H1 (cell line): ENCODE measurements at places on chromosomes 1 and 21.
A peak's percentile ranks its signal among the peaks of the same experiment; 100 is the strongest.

- no peak for DNase-seq
These were observed 273.0 kb downstream of the LTN1 start for GRCh38 chr21:28719723-28720122.

DNA sequence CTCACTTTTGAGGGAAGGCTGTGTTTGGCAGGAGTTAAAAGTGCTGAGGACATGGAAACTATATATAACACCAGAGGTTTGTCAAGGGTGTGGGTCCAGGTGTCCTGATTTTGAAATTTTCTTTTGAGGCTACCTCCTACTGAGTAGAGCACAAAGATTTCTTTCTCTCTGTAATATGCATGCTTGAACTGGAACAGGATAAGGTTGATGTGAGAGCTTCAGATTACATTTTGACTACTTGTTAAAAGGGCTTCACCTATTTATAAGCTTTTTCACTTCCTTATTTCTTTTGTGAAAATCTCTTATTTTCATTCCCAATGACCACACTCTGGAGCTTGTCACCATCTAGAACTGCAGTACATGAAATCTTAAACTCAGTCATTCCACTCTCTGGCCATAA, 59.8 kb upstream of the PLA2G4A start:
- no peak for DNase-seq

- DNase-seq, result no peak
These were observed 30.0 kb upstream of the SDE2 start for GRCh38 chr1:226029093-226029496.

DNA sequence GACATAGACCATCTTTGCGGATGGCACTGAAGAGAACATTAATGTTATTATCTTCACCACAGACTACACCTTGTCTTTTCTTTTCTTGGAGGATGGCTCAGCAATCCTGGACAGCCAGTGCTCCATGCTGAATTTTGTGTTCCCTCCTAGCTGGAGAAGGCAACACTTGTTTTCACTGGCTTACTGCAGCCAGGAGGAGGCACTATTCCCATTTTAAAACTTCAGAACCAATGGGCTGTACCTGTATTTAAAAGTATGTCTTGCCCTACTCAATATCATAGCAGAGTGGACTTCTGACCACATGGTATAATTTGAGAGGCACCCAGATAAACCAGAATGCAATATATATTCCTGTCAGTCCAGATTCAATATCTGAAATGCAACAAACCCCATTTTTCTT, 53.3 kb upstream of the POGK start:
- no peak for DNase-seq

DNA sequence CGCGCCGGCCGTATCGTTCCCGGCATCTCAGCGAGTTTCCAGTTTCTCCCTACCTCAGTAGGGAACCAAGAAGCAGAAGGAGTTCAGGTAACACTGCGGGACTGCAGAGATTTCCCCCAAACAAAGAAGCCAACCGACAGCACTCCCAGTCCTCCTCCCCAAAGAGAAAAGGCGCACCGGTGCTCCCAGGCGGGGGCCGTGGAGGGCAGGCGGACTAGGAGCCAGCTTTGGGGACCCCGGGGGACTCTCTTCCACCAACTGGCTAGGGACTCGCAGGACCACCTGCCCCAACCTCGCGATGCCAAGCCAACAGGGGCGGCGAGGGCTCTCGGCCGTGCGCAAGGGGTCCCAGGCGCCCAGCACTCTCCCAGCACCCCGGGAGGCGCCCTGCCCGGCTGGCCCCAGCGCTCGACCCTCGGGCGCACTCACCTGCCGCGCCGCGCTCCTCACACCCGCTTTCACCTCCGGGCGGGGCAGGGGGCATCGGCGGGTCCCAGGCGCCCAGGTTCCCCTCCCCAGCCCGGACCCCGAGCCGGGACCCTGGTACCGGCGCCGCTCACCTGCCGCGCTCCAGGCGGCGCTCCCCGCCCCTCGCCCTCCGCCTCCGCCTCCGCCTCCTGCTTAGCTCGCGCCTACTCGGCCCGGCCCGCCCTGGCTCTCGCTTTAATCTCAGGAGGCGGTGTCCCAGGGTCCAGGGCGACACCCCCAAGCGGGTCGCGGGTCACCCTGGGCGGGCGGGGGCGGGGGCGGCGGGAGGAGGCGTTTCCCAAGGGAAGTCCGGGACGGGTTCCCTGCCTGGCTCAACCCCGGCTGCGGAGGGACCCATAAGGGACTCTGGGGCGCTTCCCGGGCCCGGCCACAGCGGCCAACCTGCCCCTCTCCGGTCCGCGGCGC, at the start of gene TMPRSS2:
Gene TMPRSS2 (minus strand): TSS at position 638 of the 894 bp plus-strand sequence. CDS start 10,025 bp downstream, outside the sequence.
- DNase-seq, result peak; percentile 78

DNA sequence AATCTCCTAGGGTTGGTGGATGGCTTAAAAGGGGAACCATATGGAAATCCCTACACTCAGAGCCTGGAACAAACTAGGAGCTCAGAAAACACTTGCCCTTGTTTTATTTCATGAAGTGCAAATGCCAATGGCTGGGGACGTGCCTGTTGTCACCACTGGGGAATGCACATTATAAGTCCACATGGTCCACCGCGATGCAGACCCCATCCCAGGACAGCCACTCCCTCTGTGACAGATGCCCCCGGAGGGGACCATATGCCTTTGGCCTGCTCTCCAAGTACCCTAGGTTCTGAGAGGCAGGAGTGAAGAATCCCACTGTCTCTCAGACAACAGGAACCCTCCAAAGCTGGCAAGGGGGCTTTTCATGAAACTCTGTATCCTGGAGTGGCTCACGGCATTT, 42.3 kb downstream of the LRP8 start:
- no peak for DNase-seq

- DNase-seq, result no peak
These were observed 122.2 kb downstream of the KCNN3 start for GRCh38 chr1:154747740-154748404.

- no peak for DNase-seq
These were observed 54.9 kb downstream of the ENAH start for GRCh38 chr1:225597926-225598575.

DNA sequence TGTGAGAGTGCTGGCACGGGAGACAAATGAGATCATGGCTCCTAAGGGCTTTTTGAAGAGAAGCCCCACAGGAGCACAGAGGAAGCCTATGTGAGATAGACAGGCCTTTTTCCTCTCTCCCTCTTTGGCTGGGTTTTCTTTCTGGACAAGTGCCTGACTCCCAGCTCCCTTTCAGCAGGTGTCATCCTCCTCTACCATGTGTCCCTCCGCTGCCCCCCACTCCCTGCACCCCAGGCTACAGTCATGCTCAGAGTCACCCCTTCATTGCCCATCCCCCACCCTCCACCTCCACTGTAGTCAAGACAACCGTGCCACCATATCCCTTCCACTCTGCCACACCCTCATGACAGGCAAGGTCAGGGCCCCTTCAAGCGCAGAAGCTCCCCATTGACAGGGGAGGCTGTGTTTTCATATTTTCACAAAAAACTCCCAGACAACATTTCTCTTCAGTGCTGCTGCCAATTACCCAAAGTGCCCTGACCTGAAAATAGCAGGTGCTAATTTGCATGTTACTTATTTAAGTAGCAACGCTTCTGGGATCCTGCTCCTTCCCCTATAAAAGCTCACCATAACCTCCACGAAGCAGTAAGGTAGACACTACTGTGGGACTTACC, 92.1 kb upstream of the IPO9 start:
- DNase-seq, result no peak

DNA sequence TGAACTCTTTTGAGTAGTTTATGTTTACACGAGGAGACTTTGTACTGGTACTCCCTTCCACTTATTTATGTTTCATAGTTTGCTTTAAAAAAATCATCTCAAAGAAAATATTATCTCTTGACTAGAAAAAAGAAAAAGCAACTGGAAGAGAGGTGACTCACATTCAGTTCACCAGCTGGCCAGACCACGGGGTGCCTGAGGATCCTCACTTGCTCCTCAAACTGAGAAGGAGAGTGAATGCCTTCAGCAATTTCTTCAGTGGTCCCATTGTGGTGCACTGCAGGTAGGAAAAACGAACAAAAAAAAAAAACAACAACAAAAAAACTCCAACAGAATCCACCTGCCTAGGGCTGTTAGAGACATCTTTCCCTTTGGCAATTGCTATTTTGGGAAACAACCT, 102.9 kb downstream of the PTPRC start:
- DNase-seq, result no peak

DNA sequence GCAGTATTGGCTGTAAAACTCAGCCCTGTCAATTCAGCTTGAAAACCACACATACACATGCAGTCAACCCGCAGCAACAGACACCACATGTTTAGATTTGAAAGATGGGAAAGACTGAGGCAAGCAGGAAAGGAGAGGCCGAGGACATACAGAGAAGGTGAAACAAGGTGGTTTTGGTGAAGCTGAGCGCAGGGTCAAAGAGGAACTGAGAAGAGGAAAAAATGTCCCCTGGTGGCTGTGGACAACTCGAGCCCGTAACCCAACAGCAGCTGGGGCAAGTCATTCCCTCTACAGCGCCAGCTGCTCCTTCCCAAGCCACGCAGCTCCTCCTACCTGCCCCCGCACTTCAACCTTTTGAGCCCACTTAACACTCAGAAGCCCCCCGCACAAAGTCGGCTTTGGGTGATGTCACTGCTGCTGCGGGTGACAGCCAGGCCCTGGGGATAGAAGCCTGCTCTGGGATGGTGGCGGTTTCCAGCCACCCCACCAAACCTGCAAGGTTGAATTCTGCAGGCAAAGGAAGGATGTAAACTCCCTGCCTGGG, 63.0 kb downstream of the KCNN3 start:
- DNase-seq, result no peak

DNA sequence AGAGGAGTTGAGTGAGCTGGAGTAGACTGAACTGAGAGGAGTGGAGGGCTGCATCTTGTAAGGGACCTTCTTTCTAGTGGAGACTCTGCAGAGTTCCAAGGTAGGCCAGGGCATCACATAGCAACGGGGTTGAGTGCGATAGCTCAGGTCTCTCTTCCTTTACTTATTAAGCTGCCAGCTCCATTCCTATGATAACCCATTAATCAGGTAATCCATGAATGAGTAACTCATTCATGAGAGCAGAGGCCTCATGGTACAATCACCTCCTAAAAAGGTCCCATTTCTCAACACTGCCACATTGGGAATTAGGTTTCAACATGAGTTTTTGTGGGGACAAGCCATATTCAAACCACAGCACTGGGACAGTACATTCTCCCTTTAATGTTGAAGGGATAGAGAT, 21.3 kb downstream of the VN1R5 start:
- DNase-seq, result no peak

GRCh38 chr21:18782721-18783120, 379.1 kb upstream of the TMPRSS15 start:
- no peak for DNase-seq

DNA sequence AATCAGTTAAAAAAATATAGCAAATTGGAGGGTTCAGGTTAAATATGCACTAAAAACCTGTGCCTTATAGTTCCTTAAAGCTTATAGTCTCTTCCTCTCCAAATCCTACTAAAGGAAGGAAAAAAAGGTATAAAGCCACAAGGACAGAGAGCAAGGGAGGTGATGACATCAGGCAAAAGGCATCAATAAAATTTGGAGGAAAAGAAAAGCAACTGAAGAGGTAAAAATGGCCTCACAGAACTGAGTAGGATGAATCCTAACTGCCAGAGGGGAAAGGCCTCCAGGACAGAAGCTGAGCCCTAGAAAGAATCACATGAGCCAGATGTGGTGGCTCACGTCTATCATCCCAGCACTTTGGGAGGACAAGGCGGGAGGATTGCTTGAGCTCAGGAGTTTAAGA, 8.1 kb downstream of the CCSAP start:
- DNase-seq, result no peak

DNA sequence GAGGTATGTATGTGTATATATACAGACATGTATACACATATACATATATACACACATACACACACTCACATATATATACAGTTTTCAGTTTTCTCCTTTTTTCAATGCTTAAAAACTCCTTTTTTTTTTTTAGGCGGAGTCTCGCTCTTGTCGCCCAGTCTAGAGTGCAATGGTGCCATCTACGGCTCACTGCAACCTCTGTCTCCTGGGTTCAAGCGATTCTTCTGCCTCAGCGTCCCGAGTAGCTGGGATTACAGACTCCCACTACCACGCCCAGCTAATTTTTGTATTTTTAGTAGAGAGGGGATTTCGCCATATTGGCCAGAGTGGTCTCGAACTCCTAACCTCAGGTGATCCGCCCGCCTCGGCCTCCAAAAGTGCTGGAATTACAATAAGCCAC, 27.0 kb downstream of the STYXL2 start:
- no peak for DNase-seq

GRCh38 chr1:32998997-32999396, 34.4 kb upstream of the RNF19B start:
- no peak for DNase-seq

DNA sequence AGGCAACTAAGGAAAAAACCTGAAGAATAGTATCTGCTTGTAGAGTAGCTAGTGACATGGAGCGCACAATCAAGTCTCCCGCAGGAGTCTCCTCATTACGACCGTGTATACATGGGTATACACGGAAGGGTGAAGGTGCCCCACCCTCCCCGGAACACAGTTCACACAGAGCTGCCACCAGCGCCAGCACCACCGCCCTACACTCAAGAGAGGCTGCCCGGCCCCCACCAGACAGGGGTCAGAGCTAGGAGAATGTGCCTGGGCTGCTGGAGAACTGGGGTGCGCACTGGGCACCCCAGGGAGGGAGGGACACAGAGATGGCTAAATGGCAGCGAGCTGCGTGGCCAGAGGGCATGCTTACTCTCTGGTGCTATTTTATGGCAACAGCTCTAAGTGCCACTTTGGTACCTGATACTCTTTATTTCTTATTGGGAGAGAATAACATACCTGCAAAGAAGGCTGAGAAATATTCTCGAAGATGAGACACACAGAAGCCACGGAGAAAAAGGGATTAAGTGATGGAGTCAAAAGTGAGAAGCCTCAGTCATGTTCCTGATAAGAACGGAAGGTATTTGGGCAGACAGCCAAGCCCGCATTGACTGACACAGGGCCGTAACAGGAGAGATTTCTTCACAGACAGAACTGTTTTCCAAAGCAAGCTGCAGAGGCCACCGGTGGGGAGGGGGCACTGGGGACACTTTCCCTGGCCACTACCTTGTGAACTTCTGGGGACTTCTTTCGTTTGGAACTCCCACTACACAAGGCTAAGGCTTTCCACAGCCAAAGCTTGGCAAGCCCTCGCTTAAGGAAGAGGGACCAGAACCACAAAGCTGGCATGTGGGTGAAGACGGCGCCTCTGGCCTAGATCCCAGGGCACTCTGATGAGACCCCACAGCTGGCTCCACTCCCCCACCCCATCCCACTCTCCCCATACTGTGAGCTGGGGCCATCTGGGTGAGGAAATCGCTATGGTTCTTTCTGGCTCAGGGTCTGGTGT, 108.0 kb downstream of the PGBD5 start:
- DNase-seq, result no peak

DNA sequence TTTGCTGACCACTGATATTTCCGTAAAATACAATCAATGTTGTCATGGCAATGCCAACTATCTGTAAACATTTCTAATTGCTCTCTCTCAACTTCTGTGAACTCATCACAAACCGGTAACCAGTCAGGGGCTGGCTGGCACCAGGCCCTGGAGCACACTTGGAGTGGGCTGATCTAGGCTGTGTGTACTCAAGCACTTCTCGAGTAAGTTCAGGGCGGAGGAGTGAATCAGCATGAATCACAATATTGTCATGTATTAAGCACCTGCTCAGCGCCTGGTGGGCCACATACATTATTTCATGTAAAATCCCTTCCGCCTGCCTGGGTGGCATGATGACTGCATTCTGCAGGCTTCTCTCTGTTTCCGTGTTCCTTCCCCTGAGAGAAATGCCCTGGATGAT, 212.4 kb downstream of the FOXD2 start:
- no peak for DNase-seq
